ENCODE measurements at places on chromosomes 7 and 10.

- no peak for DNase-seq
Measured at GRCh38 chr7:8209353-8209752, 52.6 kb downstream of the ICA1 start.

GRCh38 chr10:82953909-82954308 lies 1078.9 kb downstream of the NRG3 start:
- no peak for DNase-seq

DNA sequence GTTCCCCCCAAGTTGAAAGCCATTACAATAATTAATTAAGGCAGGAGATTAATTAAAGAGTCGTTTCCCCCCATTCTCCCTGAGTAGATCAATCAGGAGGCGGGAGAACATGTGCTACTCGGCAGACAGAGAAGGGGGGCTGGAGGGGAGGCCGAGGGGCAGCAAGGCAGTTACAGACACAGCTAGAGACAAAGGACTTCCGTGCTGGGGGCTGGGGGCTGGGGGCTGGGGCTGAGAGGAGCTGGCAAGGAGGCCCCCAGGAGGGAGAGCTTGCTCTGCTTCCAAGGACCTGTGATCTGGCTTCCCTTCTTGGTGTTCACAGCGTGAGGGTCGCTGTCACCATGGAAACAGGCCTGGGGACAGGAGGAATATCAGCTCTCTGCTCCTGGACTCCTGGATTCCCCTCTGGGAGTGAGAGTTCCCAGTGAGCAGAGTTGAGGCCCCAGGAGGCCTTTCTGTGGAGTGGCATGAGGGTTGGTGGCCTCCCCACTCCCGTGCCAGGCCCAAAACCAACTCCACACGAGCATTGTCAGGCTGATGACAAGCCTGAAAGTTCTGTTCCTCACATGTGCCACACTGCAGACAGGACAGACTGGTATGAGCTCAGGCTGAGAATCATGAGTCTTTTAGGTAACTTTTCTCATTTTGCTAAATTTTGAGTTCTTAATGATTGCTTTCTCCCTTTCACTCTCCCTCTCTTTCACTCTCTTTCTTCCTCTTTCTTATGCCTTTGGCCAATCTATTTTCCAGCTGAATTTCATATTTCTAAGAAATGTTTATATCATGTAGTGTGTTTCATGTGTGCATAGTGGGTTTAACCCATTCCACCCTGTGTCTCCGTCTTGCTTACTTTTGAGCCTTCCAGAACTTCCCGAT lies 16.4 kb downstream of the FAM241B start:
- no peak for DNase-seq

GRCh38 chr10:61904733-61905725 lies 3.5 kb downstream of the ARID5B start:
- no peak for DNase-seq

DNA sequence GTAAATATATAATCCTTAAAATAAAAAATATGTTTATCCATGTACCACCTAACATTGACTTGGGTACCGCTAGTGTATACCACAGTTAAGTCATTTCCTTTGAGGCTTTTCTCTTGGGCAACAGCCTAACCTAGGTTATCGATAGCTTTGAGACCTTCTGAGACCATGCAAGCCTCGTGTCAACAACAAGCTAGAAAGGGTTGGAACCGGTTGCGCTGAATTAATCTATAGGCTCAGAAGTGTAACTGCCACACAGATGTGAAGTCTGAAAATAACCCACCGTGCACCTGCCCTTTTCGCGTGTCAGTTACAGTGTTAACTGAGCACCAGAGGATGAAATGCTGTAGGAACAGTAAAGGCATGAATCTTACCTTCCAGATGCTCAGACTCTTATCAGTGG lies 59.8 kb downstream of the ARID5B start:
- DNase-seq, result no peak

GRCh38 chr7:2016021-2016631 lies 216.6 kb downstream of the MAD1L1 start:
- DNase-seq, result no peak

- no peak for DNase-seq
Measured at GRCh38 chr7:116492654-116493109, 6.9 kb upstream of the CAV2 start.

All from urinary bladder (tissue), 4 donors.